ENCODE measurements at places on chromosomes 11 and 22.

DNA sequence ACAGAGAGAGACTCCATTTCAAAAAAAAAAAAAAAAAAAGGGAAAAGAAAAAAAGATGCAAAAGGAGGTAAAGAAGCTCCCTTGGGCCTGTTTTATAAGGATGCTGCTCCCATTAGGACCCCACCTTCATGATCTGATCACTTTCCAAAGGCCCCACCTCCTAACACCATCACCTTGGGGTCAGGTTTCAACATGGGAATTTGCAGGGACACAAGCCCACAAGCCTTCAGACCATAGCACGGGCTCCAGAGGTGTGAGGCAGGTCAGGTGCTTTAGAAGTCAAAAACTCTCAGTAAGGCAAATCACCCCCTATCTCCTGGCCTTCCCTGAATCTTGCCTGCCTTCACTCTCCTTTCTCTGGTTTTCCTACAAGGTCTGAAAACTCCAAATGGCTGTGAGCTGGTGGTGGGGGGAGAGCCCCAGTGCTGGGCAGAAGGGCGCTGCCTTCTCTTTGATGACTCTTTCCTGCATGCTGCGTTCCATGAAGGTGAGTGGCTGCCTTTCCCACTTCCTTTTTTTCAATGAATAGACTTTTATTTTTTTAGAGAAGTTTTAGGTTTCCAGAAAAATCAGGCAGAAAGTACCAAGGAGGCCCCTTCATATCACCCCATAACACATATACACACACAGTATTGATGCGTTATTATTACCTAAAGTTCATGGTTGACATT lies 13.2 kb downstream of the ASPHD2 start:
- DNase-seq, result no peak

DNA sequence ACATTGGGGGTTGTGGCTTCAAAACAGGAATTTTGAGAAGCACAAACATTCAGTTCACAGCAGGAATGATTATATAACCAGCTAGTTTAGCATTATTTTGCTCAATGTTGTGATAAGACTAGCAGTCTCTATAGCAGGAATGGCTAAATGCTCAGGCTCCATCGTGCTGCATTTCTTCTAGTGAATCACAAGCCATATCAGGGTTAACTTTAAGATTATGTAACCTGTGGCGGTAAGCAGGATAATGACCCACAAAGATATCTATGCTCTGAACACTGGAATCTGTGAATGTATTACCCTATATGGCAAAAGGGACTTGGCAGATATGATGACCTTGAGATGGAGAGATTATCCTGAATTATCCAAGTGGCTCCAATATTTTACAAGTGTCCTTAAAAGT lies 14.8 kb downstream of the FSHB start:
- DNase-seq, result no peak

DNA sequence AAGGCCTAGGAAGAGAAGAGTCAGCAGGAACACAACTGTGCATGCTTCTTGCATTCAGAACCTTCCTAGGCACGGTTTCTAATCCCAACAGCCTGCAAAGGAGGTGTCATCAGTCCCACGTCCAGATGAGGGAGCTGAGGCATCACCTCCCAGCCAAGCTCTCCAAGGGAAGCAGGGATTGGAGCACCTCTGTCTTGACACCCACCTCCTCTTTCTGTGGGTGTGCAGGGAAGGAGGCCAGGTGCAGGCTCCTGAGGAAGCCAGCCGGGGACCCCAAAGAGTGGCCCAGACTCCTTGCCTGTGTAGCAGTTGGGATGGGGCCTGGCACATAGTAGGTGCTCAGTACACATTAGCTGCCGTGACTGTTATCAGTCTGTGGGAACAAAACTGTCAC lies 2.0 kb downstream of the PNPLA5 start:
- no peak for DNase-seq

GRCh38 chr11:41519696-41520095 lies 60.2 kb upstream of the LRRC4C start:
- DNase-seq, result no peak

DNA sequence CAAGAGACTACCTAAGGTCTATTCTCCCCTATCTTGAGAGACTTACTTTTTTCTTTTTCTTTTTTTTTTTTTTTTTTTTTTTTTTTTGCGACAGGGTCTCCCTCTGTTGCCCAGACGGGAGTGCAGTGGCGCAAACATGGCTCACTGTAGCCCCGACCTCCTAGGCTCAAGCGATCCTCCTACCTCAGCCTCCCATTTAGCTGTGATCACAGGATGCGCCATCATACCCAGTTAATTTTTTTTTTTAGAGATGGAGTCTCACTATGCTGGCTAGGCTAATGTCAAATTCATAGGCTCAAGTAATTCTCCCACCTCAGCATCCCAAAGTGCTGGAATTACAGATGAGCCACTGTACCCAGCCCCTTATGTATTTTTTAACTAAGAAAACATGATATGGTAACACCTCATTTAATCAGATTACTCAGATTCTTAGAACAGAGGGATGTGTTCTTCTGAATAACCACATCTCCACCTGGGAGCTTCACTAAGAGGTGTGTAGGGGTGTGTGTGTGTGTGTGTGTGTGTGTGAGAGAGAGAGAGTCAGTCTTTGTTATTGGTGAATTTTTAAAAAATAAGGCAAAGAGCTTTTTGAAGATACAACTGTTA lies 102.9 kb downstream of the USP35 start:
- DNase-seq, result no peak

GRCh38 chr11:72924568-72925190 lies 110.5 kb downstream of the ATG16L2 start:
- no peak for DNase-seq

DNA sequence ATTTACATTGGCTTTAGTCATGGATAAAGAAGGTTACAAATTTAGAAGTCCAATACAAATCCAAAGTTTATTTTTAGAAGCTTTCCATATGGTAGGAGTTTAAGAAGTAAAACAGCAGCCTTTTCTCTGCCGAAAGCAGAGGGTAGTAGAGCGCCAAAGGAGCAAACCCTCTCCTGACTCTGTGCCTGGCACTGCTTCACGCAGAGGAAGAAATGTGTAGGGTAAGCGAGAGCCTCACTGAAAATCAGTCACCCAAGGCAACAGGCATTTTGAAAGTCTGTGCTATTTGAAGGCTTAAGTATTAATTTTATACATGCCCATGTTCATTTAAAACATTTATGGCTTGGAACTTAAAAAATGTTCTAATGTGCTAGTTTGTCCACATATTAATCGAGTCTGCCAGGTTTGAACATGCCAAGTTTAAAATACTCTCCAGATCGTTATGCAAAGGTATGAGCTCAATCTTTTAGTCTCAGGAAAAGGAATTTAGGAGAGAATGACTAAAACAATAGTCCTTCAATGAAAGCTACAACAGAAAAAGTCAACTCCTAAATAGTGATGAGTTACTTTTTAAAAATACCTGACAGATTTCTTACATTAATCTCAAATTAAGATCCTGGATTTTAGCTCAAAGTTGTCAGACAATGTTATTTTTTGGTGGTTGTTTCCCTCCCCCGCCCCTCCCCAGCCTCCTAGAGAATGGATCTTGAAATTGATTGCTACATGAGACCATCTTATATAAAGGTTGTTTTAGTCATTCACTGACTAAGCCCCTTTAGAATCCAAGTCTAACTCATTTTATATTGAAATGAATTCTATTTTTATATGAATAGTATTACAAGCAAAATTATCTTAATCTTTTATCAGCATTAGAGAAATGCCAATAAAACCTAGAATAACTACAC lies 38.7 kb downstream of the MRTFA start:
- no peak for DNase-seq

DNA sequence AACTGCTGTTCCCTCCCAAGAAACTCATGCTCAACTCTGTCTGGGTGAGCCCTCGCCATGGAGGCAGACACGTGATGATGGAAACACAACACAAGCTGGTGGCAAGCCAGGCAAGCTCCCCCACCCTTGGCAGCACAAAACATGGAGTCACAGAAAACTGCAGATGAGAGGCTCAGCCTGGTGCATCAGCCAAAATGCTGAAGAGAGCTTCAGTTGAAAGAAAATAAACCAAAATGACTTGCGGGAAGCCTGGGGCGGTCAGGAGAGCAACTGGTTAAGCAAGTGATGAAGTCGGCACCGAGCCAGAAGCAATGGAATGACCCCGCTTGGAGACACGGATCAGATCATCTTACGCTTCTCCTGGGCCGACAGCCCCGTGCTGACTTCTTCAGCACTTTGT lies 68.3 kb downstream of the C11orf58 start:
- peak; percentile 29 for DNase-seq

DNA sequence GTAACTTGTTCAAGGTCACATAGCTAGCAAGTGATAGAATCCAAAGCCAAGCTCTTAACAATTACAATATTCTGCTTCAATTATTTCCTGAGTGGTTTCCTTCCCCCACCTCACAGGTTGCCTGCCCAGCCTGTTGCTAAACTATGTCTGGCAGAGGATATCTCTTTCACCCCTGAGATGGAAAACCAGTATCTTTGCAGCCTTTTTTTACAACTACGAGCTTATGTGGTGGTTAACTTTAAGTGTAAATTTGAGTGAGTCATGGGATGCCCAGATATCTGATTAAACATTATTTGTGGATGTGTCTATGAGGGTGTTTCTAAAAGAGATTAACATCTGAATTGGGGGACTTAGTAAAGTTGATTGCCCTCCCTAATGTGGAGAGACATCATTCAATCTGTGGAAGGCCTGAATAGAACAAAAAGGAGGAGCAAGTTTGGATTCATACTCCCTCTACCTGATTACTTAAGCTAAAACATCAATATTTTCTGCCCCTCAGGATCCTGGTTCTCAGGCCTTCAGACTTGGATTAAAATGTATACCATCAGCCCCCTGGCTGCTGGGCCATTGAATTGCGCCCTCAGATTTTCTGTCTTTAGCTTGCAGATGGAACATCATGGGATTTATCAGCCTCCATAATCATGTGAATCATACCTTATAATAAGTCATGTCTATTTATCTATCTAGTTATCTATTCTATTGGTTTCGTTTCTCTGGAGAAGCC lies 911.9 kb downstream of the METTL15 start:
- DNase-seq, result no peak

Measured in AG04450 (cell line).